BJ (cell line): ENCODE measurements at places on chromosomes 6 and 20.

DNA sequence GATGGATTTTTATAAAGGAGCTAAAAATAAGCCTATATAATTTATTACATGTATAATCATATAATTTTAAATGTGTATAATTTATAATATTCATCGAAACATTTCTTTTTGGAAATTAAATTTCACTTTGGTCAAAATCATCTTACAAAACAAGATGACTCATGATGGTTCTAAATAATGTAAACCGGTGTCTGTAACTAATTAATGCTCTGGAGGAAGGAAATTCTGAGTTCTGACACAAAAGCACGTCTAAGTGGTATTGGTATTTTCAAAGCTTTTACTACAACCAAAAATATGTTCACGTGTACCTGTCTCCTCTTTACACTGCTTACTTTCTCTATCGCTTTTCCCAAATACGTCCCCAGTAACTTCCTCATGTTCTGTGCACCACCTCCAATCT is 134.1 kb downstream of the MTHFD1L start:
- no peak for DNase-seq

DNA sequence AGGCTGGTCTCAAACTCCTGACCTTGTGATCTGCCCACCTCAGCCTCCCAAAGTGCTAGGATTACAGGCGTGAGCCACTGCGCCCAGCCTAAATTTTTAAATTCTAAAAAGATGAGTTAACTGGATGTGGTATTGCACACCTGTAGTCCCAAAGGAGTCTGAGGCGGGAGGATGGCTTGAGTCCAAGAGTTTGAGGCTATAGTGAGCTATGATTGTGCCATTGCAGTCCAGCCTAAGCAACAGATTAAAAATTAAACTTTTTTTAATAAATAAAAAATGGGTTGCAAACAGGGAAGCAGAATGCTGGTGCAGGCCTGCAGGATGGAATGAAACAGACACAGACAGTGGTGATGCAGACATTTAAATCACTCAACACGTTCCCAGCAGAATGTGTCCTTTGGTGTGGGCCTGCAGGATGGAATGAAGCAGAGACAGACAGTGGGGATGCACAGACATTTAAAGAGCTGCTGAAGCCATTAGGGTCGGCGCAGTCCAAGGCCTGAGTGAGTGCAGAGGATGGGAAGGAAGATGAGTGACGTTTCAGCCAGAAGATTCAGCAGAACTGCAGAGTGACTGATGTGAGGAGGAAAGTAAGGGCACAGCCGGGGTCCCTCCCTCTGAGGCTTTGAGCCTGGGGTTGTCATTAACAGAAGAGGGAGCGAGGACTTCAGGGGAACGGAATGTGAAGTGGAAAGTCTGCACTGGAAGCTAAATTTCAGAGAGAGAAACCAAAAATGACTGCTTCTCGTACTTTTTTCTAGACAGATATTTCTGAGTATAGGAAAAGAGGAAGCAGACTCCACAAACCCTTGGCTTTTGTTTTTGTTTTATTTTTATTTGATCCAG is 117.5 kb downstream of the RIN2 start:
- DNase-seq = no peak

DNA sequence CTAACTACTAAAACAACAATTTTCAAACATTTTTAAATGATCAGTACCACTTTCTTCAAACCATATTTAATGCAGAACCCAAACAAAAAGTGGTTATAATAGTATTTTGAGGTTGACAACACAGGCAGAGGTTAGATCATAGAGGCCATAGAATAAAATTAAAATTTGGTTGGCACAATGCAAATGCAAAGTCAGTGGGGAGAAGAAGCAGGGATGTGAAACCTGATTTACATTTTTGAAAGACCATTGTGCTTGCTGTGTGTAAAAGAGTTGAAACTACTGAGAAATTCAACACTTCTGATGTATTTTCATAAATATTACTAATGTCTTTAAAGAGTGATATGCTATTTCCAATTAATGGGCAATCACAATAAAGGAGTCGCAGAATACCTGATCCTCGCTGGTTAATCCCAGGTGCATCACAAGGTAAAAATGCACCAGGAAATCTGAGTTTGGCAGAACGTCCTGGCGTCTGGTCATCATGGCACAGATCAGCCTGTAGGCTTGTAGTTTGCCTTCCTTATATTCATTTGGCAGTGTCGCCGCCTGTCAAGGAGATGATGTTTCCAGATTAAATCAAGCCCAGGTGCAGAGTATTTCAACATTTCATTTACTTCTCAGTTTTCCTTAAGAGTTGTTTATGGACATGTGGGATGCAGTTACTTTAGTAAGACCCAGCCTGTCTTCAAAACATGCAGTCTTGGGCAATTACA is 141.2 kb downstream of the RALGAPA2 start:
- DNase-seq = no peak

GRCh38 chr6:7650878-7651277 is 60.9 kb downstream of the SNRNP48 start:
- no peak for DNase-seq

DNA sequence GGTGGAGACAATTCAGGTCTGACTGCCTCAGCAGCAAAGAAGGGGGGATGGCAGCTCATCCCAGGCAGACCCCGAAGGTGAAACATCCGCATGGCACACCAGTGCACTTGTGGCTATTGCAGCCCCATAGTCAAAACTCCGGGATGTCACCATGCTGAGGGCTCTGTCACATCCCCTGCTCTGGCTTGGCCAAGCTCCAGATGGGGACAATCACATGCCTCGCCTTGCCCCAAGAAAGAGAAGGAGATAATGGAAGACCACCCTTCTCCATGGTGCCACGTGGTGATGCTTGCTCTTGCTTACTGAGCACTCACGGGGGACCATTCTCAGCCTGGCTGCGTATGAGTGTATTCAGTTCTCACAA is 60.2 kb downstream of the RBM38 start:
- DNase-seq = no peak

- no peak for DNase-seq
Observed at GRCh38 chr6:78910010-78910409, 42.7 kb downstream of the IRAK1BP1 start.

DNA sequence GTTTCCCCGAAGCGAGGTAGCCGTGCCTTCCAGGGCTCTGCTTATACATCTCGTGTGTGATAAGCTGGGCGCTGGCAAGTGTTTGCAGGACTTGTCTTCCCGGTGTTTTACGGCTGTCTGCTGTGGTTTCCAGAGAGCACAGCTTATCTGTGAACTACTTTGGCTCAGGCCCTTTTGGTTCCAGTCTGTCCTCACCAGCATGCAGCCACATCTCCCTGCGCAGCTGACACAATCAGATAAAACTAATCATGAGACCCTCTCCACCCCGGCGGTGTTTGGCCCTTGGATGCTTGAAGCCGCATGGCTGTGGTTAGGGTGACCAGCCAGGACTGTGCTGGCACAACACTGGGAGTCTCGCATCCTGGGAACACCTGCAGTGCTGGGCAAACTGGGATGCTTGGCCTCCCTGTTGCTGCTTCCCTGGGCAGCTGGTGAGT is 241.8 kb upstream of the FOXQ1 start:
- no peak for DNase-seq

DNA sequence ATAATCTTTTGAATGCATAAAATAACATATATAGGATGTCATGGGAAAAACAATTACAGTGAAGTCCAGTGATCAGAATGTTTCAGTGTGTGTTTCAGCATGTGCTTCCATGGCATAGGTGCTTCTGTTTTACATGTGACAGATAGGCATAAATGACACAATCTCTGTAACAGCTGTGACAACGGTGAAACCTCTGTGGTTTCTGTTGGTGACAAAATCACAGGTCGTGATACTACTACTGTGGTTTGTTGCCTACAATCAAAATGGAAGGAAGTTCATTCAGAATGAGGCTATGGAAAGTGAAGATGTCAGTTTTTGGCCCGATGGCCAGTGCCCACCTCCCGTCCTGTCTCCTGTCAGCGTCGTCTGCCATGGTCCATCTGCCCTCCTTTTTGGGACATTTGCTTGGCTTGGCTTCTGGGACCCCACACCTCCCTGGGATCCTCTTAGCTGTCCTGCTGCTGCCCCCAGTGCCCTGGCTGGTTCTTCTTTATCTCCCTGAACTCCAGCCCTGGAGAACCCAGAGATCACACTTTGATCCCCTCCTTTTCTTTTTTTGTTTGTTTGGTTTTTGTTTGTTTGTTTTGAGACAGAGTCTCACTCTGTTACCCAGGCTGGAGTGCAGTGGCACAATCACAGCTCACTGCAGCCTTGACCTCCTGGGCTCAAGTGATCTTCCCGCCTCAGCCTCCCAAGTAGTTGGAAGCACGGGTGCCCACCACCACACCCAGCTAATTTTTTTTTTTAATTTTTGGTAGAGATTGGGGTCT is 79.3 kb upstream of the NAA20 start:
- DNase-seq = no peak

DNA sequence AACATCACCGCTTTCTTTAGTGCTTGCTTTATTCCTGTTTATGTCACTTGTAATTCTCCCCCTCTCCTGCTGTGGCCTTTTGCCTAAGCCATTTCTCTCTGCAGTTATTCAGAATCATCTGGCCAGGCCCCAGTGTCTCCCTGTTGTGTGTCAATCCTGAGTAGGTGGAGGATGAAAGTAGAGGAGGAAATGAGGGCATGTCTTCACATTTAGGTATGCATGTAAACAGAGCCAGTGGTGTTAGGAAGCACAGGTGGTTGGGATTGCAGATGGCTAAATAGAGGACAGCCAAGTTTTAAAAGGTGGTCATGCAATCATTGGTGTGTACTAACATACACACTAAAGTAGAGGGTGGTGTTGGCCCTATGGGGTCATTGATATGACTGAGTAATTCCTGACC is 5.2 kb downstream of the PRSS35 start:
- no peak for DNase-seq

DNA sequence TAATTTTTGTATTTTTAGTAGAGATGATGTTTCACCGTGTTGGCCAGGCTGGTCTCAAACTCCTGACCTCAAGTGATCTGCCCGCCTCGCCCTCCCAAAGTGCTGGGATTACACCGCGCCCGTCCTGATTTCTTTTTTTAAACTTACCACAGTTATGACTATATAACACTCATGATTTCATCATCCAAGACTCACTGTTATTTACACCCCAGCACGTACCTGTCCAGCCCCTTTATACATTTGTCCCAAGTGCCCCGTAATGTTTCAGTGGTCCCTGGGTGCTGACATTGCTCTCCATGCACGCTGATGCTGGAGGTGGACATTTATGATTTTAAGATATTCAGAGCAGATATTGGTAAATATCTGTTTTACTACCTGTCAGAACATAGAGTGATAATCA is 219.9 kb upstream of the GMDS start:
- DNase-seq = no peak

- DNase-seq = peak; percentile 46
Observed at GRCh38 chr20:19407736-19408135, 195.3 kb downstream of the SLC24A3 start.

- no peak for DNase-seq
Observed at GRCh38 chr6:25219917-25220278, 59.3 kb upstream of the CARMIL1 start.

GRCh38 chr6:63883597-63883996 is 248.0 kb downstream of the PHF3 start:
- DNase-seq = no peak

- peak; percentile 95 for DNase-seq
Observed at GRCh38 chr6:73803562-73804241, 107.7 kb downstream of the CD109 start.

DNA sequence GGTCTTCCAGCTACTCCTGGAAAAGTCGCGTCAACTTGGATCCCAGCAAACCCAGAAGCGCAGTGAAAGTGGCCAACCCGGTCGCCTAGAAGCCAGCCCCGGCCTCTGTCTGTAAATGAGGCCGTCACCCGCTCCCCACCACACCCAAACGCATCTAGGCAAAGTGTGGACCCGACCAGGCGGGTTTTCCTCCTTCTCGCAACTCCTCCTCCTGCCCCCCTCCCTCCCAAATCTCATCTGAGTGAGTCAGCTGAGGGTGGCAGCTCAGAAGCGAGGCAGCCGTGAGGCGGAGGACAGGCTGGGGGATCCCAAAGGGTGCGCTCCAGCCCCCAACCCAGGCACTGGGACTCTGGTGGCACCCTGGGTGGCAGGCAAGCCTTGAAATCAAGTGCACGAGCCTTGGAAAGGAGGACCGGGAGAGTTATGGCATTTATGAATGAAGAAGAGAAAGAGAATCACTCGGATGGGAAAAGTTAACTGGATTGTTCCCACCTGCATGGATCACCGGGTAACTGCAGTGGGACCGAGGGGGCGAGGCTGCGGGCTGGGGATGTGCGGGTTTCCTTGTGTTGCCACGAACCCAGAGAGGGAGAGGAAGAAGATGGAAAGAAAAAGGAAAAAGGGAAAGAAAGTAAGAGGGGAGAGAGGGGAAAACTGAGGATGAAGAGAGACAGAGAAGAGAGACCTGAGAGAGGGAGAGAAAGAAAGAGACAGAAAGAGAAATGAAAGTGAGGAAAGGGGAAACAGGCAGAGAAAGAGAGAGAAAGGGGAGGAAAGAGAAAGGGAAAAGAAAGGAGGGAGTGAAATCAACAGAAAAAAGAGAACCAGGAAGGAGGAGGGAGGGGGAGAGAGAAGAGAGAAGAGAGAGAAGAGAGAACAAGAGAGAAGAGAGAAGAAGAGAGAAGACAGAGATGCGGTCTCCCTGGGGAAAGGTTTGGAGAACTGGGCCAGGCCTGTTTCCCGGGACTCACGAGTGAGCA is at the start of gene APCDD1L:
APCDD1L (minus strand) TSS at position 167 of the 980 bp plus-strand sequence. CDS start 692 bp downstream, outside the sequence.
- DNase-seq = no peak
